AG04449 (cell line): ENCODE measurements at places on chromosomes 13 and 19.

- no peak for DNase-seq
Observed at GRCh38 chr13:38381890-38382289, 32.2 kb downstream of the UFM1 start.

GRCh38 chr13:82358284-82358683 is 1524.0 kb downstream of the SLITRK1 start:
- no peak for DNase-seq

DNA sequence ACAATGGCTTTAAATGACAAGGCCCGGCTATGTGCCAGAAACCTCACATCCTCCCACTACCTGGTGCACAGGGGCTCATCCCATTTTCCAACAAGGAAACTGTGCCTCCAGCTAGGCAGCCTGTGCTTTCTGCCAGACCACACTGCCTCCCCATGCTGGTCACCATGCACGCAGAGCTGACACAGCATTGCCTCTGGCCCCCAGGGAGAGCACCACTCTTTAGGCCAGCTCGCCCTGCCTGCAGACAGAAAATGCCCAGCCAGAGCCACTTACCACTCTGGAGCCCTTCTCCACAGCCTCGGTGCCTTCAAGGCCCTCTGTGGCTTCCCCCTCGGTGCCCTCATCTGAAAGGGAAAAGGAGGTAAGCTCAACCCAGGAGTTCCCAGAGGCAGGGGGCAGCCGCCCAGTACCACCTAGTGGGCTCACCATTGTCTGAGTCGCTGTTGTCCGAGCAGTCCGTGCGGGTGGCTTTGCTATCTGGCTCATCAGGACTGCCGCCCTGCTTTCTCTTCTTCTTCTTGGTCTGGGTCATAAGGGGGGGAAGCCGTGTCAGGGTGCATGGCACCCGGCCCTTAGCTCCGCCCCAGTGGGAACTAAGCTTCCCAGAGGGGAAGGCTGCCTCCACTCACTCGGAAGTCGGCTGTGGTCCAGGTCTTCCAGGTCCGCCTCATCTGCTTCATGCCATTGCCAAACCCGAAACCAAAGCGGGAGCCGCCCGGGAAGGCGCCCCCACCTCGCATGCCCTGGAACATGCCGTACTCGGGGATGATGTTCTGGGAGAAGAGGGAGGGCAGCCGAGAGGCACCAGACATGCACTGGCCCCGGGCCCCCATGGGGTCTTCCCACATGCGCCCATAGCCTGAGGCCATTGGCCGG is 18.0 kb downstream of the AKAP8L start:
- no peak for DNase-seq

DNA sequence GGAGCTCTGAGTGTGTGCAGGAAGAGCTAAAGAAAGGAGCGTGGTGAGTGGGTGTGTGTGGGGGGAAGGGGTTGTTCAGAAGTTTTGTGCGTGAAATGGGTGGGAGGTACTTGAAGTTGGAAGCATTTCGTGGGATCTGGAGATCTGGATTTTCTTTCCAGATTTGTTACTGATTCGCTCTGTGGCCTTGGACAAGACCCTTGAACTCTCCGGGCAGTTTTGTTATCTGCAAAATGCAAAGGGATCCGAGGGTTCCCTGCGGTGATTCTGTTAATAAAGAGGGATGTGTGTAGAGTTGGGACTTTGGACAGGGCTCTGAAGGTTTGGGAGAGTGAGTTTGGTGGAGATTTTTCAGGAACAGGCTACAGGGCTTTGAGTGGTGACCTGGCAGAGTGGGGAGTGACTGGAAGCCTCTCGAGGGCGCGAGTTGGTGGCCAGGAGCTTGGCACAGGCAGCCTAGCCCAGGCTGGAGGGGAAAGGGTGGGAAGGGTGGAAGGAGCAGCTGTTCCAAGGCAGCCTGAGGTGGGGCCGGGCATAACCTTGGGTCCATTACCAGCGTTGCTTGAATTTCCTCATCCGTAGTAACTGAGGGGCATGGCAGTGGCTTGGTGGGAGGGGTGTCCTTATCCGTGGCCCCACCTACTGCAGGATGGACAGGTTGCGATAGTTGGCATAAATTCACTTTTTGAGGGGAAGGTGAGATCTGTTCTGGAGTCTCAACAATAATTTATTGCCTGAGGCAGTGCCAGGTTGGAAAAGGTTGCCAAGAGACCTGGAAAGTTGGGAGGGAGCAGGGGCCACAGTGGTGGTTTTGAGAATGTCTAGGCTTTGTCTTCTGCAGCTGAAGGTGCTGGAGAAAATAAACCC is 2.1 kb downstream of the ACTN4 start:
- DNase-seq: no peak

DNA sequence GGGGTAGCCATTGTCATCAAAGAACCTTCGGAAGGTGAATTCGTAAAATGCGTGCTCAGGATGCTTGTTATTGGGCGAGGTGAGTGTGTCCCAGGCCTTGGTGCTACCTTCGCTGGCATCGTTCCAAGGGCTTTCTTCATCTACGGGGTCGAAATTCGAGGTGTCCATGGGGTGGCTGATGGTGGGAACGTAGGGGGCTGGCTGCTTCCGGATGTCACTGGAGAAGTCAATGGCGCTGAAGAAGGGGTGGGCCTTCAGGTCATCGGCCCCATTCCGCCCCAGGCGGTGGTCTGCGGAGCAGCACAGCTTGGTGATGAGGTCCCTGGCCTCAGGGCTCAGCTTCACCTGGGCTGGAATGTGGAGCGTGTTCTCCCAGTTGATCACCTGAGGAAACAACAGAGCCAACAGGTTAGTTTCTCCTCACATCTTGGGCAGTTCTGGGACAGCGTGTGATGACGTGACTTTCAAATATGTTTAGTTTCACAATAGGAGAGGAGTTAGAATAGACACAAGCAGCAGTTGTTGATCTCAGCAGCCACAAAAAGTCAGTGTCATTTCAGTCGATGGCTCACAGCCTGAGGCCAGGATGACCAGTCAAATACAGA is 72.5 kb upstream of the XPO4 start:
- DNase-seq: no peak

- DNase-seq: no peak
Observed at GRCh38 chr19:49512970-49513745, 697 bp downstream of the FCGRT start.

DNA sequence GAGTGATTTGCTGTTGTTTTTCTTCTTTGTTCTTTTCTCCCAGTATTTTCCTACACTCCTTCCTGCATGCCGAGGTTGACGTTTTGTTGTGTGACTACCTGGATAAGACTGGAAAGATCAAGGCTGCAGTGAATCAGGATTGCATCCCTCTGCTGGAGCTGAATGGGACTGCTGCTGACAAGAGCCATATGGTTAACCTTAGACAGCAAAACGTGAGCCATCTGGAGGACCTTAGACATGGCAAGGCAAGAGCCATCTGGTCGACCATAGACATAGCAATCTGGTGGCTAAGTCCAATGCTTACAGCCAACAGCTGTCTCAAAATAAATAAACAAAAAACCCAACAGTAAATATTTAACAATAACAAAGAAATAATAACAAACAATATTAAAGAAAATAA is 42.6 kb upstream of the ZNF91 start:
- no peak for DNase-seq

DNA sequence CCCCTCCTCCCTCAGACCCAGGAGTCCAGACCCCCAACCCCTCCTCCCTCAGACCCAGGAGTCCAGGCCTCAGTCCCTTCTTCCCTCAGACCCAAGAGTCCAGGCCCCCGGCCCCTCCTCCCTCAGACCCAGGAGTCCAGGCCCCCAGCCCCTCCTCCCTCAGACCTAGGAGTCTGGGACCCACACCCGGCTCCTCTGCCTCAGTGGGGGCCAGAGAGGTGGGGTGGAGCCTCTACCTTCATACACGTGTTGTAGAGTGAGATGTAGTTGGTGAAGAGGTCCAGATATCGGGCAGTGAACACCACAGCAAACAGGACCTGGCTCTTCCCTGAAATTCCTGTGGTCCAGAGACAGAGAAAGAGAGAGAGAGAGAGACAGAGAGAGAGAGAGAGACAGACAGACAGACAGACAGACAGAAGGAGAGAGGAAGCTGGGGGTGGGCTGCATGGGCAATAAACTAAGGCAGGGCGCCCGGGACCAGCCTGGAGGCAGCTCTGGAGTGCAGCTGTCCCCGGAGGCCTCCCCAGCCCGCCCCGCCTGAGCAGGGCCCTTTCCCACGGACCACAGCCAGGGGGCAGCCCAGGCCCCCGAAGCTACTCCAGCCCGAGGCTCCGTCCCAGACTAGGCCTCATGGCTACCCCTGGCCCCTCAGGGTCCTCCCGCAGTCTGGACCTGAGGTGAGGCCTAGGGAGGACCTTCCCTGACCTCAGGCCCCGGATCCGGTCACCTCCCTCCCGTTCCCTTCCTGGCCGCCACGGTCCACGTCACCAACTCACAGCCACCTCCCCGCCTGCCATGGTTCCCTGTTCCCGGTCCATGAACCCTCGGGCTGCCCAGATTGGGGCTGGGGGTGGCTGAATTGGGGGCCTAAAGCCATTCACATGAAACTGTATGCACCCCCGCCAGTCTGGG is 907 bp downstream of the KDELR1 start:
- DNase-seq: no peak

- DNase-seq: no peak
Observed at GRCh38 chr13:66933994-66934393, 296.1 kb downstream of the PCDH9 start.

DNA sequence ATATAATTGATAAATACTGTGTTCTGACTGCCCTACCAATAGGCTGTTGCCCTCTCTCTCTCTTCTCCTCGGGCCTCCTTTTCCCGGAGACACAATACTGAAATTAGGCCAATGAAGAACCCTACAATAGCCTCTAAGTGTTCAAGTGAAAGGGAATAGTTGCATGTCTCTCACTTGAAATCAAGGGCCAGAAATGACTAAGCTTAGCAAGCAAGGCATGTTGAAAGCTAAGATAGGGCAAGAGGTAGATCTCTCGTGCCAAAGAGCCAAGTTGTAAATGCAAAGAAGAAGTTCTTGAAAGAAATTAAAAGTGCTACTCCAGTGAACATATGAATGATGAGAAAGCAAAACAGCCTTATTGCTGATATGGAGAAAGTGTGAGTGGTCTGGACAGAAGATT is 13.3 kb downstream of the KATNAL1 start:
- no peak for DNase-seq

GRCh38 chr13:110820322-110820721 is 94.5 kb downstream of the ANKRD10 start:
- no peak for DNase-seq

- no peak for DNase-seq
Observed at GRCh38 chr19:30719189-30719998, 347.2 kb downstream of the ZNF536 start.

DNA sequence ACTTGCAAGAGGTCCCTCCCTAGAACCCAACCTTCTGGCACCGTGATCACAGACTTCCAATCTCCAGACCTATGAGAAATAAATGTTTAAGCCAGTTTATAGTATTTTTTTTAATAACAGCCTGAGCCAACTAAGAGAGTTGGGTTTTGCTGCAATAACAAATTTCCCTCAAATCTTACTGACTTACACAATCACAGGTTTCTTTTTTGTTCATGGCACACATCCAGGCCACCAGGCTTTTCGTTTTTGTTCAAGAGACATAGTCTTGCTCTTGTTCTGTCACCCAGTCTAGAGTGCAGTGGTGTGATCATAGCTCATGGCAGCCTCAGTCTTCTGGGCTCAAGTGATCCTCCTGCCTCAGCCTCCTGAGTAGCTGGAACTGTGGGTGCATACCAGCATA is 2.0 kb upstream of the SELENOV start:
- DNase-seq: no peak

- peak; percentile 90 for DNase-seq
Observed at GRCh38 chr19:15251749-15252397, 19.6 kb upstream of the EPHX3 start.

DNA sequence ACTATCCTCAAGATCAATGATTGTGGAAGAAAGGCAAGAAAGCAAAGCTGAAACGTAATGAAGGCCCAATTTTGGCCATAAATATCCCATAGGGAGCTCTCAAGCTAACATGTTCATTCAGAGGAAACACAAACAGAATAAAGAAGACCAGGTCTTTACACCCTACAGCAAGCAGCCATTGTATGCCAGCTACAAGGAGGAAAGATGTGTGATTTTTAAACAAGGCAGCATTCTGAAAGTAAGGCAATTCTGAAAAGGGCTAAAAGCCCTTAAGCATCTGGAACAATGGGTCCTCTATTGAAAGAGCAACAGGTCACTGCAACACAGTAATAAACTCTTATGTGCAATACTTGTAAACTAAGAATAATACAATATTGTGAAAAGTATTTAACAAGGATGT is 1002.4 kb downstream of the SLITRK1 start:
- DNase-seq: no peak

DNA sequence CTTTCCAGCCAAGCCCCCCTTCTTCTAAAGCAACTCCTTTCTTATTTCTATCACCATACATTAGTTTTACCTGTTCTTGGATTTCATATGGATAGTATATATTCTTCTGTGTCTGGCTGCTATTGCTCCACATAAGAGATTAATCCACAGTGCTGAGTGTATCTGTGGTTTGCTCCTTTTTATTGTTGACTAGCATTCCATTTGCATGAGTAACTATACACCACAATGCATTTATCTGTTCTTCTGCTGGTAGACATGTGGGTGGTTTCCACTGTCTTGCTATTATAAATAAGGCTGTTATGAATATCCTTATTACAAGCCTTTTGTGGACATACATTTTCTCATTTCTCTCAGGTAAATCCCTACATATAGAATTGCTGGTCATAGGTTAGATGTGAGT is 138.2 kb downstream of the SLC7A1 start:
- DNase-seq: peak; percentile 63

DNA sequence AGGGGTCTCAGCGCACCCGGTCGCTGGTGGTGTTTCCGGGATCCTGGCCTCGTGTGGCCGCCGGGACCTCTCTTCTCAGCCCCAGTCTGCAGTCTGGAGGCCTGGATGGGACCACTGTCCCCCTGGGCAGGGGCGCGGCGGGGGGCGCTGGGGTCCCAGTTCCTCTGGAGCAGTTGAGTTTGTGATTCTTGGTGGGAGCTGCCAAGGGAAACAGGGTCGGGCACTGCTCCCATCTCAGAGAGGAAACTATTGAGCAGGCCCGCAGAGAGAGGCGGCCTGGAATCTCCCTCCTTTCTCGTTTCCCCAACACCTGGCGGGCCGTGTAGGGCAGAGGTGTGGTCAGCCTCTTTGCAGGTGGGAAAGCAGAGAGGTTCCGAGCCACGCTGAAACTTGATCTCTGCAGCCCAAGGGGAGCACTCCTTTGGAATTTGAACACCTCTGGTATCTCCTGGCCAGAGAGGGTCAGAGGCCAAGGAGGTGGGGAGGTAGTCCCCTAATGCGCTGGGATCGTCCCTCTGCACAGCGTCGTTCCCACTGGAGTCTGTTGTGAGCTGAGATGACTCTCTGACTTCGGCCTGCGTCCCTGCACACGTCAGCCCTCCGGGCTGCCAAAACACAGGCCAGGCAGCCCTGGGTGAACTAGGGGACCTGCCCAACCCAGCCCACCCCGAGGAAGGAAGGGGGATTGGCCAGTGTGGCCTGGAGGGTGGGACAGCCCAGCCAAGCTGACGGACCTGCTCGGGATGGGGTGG is 741 bp downstream of the PLEKHF1 start:
- DNase-seq: no peak
